Left lobe of liver (tissue), 2 donors: ENCODE measurements at places on chromosomes 6 and 20.

DNA sequence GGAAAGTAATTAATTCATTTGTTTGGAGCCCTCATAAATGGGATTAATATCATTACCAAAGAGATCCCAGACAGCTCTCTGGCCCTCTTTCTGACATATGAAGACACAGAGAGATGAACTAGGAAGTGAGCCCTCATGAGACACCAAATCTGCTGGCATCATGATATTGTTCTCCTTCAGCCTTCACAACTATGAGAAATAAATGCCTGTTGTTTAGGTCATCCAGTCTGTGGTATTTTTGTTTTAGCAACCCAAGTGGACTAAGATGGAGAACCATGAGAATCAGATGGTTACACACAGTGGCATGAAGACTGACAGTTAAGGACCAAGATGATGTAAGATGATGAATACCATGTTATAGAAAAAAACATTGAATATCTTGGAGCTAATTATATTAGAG, 16.9 kb upstream of the HBS1L start:
- DNase-seq: no peak

GRCh38 chr20:62824476-62825332, 7.9 kb downstream of the COL9A3 start:
- no peak for DNase-seq

DNA sequence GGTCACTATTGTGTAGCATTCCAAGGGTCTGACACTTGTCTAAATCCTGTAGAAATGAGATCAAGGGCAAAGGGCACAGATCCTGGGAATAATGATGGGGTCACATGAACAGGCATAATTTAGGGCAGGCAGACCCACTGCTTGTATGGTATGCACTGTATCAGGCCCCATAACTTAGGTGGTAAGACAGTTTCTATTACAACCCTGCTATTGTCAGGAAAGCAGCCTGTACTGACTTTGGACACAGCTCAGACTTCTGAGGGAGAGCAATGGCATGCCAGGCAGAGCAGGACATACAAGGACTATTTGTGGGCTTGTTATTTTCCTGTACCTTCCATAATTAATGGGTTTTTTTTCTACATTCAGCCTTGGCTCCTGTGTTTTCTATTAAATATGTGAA, 286.8 kb downstream of the PKHD1 start:
- DNase-seq: no peak

DNA sequence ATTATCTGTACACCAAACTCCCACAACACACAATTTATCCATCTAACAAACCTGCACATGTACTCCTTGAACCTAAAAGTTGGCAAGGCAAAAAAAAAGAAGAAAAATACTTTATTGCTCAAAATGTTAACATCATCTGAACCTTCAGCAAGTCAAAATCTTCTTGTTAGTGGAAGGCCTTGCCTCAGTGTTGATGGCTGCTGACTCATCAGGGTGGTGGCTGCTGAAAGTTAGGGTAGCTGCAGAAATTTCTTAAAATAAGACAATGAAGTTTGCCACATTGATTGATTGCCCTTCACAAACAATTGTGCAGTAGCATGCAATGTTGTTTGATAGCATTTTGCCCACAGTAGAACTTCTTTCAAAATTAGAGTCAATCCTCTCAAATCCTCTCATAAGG, 2.7 kb upstream of the WFDC11 start:
- DNase-seq: no peak

DNA sequence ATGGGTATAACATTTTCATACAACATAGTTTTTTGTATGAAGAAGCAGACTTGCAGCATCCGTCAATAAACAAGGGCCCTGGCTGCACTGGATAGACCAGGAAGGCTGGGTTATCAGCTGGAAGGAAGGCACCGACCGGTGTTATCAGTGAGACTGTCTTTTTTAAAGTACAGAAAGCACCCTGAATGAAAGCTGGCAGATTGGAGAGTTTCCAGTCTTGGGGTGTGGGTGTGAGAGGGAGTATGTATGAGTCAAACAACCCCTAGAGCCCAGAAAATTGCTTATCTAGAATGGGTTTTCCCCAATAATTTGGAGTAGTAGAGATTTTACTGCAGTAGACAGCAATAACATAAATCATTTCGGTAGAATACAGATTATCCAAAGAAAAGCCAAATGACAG, 42.4 kb downstream of the TXLNB start:
- no peak for DNase-seq

DNA sequence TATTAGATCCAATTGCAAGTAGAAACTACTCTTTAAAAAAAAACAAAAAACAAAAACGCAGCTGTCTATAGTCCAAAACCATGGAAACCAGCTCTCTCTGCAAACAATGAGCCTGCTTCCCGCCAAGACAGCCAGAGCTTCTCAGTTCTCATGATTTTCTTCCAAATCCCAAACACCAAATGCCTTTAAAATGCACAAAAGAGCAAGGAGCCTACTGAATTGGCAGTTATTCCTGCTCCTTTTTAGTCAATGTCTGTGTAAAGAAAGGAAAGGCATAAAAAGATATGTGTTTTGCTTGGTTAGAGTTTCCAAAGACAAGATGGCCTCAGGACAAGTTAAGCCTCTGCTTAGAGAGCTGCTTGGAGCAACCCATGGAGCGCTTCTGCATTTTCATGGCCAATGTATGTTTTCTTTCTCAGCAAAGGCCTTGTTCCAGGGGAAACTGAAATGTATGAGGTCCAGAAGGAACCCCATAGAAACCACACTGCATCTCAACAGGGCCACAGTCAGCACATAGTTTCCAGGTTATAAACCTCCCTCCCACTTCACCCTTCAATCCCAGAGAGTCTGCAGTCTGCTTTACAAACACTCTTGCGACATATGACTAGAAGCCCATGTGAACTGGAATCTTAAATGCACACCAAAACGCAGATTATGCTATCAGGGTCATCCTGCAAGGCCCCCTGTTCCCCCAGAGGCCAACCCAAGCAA, 209.3 kb upstream of the TAB2 start:
- DNase-seq: no peak
